ENCODE measurements at places on chromosomes 5 and 9.

DNA sequence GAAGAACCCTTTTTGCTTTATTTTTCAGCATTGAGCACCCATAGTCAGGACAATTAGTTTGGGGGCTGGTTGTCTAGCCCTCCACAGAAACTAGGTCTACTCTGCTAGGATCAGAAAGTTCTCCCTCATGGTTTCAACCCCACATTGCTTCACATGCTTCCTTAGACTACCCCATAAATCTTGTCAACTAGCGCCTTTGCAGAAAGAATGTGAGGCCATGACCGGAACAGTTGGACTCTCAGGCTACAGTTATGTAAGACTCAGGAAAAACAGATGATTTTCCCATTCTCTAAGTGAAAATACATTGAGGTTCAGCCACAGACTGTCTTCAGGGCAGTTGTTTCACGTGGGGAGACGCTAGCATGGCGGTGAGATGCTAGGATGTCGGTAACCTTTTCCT lies 255.6 kb downstream of the NR3C1 start:
- DNase-seq: no peak

DNA sequence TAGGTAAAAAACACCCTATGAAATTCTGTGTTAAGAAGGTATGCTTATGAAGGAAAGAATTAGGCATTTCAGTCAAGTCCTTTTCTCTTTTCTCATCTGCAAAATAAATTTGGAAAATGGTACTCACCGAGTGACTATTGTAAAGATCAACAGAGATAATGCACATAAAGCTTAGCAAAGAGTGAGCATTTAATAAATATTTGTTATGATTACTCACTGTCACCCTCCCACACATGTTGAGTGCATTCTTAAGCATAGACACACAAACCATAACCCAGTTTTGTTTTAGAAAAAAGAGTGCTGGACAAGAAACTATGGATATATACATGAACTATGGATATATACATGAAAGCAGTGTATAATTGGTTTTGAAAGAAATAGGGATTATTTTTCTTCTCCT lies 54.7 kb upstream of the PRLR start:
- DNase-seq: no peak

DNA sequence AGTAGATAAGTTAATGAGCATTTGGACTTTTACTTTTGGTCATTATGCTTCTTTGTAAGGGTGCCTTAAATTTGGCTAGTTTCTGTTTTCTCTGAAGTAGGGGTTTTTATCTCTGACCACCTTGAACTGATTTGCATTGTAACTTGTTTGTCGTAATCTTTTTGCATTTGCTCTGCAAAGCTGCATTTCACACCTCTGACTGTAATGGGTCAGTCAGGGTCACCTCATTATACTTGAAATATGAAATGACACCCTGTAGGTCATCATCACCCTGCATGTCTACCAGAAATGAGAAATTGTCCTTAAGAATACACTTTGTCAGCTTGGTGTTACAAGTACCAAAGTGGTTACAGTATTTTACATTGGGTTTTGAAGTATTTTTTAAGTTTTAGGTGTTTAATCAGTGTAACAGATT lies 74.0 kb downstream of the KCNN2 start:
- no peak for DNase-seq

- no peak for DNase-seq
These were observed 11.2 kb downstream of the UBE2QL1 start for GRCh38 chr5:6459896-6460295.

DNA sequence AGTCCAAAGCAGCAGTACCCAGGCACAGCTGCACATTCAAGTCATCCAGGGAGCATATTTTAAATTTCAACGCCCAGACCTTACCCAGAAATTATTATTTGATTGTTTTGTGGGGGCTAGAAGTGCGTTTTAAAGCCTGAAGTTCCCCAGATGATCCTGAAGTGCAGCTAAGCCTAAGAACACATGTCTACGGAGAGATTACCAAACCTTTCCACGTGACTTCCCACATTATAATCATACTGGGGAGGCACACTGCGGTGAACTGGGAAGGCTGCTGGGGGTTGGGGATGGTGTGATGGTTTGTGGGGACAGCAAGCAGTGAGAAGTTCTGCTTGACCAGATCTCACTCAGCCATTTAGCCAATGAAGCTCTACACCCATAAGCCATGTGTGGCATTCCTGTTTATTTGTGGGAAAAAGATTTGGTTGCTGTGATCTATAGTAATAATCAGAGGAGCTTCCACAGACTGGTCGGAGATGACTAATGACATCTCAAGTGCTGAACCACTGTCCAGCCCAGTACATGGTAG lies 93.4 kb upstream of the CDH6 start:
- no peak for DNase-seq

DNA sequence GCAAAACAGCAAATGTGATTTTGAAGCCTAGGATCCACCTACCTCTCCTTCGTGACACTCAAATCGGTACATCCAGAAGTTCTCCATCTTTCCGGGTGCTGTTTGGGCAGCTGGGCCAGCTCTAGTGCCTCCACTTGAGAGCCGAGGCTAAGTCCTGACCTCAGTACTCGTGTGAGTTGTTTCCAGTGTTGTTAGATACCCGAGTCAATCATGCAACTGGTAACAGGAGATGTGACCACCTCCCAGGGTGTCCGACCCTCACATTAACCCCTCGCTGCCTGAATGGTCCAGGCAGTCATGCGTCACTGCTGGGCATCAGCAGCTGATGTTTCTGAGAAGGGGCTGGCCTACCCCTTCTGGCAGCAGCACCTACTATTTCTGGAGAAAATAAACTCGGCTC lies 170.3 kb downstream of the ENTREP1 start:
- no peak for DNase-seq

GRCh38 chr9:98825414-98825813 lies 17.9 kb downstream of the GALNT12 start:
- no peak for DNase-seq

DNA sequence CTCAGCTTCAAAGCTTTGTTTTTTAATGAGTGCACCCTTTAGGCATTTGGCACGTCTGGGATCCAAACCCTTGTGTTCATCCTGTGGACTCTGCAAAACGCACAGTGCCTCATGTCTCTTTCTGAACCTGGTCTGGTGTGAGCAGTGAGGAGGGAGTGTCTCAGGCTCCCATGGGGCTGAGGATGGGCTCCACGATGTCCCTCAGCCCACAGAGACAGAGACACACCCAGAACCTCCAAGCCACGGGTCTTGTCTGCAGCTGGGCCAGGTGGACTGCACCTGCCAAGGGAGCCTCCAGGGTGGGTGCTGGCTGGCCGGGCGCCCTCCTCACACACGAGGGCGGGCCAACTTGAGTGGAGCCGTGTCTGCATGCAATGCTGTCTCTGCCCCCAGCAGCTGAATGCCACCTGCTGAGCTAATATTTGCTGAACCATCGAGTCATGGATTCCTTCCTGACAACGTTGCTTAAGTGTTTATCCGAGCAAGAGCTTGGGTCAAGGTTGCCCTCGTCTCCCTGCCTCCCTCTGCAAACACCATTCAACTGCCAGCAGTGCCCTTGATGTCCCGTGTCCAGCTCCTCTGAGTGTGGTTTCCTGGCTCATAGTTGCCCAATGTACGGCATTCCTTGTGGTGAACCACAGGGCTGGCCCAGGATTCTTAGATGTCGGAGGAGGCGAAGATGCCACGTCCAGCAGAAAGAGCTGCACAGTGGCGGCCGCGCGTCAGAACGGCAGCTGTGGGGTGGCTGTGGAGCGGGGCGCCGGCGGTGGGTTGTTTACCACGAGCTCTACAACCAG lies 31.4 kb upstream of the LPCAT1 start:
- DNase-seq: no peak

- peak; percentile 38 for DNase-seq
These were observed at the start of gene SVEP1 for GRCh38 chr9:110579034-110579861. Gene SVEP1, minus strand, starts transcription at chr9:110579741. Its CDS starts 198 bp downstream, at chr9:110579543.

GRCh38 chr5:23675456-23675855 lies 168.0 kb downstream of the PRDM9 start:
- no peak for DNase-seq

- no peak for DNase-seq
These were observed 105.6 kb upstream of the CDH10 start for GRCh38 chr5:24750355-24750754.

DNA sequence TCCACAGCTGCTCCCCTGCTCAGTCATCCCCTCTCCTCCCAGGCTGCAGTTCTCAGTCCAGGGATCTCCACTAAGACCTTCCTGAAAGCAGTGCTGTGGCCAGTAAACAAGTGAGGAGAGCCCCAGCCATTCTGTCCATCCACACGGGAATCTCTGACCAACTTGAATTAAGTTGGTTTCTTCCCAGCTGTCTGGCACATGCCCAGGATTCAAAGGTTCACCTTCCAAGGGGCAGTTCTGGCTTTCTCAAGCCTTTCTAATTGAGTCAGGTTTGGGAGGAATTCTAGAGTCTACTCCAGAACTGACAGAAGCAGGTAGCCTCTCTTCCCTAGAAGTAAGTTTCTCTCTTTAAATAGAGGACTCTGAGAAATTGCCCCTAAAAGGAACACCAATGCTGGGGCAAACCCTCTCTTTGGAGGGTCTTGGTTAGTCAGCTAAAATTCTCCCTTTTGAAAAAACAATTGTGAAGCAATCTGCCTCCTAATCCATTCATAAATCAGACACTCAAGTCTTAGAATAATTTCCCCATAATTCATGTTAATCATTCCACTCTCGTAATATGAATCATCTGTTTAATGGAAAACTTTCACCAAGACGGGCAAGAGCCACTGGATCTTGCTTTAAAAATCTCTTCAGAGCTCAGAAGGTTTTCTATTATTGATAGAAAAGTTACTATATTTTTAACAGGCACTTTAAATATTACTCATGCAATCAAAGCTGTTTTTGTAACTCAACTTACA lies 133.8 kb downstream of the SPOCK1 start:
- no peak for DNase-seq

- no peak for DNase-seq
These were observed 1528.6 kb downstream of the EFNA5 start for GRCh38 chr5:106142116-106142515.

DNA sequence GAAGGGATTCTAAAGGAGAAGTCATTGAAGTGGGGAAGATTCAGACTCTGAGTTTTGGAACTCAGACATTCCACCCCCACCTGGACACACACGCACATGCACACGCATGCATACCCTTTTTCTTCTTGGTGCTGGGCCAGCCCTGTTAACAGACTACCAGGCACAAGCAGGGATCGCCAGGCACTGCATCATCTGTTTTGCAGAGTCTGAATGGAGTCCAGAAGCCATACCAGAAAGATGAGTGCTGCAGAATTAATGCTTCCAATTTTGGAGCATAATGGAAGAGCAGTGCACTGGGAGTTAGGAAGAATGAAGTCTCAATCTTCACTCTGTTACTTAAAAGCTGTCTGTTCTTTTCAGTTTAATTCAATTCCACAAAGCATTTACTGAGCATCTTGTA lies 95.5 kb downstream of the PDE8B start:
- DNase-seq: no peak

DNA sequence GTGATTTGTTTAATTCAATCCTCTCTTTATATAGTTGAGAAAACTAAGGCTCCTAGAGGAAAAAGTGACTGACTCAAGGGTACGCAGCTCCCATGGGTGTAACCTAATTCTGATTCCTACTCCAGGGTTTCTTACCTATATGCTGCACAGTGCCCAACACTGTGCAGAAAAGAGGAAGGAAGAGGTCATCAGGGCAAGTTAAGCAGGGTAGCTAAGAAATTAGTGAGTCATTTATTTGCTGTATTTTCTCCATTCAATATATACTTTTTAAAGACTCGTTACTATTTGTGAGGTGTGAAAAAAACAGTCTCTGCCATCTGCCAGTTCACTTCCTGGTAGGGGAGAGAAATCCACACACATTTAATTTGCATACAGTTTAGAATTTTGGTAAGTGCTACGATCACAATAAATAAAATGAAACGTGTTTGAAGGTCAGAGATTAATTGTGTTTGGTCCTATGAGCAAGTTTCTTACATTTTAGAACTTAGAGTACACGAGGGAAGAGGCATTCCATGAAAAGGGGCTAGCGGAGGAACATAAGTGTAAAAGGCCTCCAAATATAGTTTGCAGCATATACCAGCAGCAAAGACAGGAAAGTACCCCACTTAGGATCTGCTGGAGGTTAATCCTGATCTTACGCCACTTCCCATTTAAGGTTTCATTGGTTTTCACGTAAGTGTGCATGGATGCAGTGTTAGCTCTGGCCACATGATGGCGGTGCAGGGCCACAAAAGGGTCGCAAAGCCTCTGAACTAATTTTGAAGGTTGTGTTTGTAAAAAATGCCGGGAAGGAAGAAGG lies 59.9 kb upstream of the TLR4 start:
- peak; percentile 57 for DNase-seq

- DNase-seq: no peak
These were observed 47.2 kb upstream of the RPL26L1 start for GRCh38 chr5:172911976-172912375.

DNA sequence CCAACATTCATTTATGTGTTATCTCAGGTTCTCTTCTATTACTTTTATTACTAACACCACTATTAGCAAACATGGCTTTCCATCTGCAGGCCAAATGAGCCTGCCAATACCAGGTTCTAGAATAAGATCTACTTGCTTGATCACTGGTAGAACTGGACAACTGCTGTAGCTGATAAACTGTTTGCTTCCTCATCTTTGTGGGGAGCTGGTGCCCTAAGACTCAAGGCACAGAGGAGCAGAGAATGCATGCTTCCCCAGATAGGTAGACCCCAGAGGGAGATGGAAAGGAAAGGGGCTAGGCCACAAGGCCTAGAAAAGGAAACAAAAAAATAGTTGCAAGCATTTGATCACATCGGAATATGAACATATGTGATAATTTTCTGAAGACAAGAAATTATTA lies 30.7 kb upstream of the AUH start:
- no peak for DNase-seq

GRCh38 chr9:133691191-133691590 lies 47.0 kb downstream of the SARDH start:
- DNase-seq: no peak

DNA sequence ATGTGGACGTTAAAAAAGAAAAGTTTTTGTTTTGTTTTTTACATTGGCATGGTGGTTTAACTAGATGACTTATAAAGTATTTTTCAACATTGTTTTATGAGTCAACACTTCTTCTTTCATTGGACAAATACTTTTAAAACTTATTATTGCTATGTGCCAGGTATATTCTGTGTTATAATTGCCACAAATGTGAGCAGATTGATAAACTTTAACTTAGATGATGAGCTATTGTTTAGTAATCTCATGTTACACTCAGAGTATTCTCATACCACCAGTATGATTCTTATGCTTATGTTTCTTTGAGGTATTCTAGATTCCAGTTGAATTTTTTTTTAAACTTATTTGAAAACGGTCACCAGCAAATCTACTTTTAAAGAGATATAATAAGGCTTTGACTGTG lies 60.3 kb downstream of the RASA1 start:
- DNase-seq: no peak

All from fibroblast of the conjunctiva (primary cell).